ENCODE measurements at places on chromosomes 7 and 10.
A peak's percentile ranks its signal among the peaks of the same experiment; 100 is the strongest.

DNA sequence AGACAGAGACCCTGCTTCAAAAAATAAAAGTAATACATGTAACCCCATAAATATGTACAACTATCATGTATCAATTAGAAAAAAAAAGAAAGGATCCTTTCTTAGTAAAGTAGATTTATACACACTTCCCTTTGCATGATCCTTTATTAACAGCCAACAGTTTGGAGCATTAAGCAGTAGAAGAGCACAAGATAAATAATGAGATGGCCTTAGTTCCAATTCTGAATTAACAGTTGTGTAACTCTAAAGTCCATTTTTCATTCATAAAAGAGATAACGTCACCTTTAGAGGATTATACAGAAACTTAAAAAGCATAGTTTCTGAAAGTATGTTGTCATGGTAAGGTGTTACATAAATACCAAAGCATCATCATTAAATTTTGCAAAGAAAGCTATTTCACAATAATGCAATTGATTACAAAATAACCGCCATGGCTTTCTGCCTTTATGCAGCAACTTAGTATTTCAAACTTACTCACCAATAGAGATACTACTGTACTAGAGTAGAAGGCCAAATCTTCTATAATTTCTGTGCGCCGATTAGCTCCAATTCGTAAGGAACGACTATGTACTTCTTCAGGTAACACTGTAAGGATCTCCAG lies 40.3 kb downstream of the TNPO3 start:
- DNase-seq: no peak

GRCh38 chr10:48777110-48777509 lies 92.4 kb downstream of the WDFY4 start:
- no peak for DNase-seq

DNA sequence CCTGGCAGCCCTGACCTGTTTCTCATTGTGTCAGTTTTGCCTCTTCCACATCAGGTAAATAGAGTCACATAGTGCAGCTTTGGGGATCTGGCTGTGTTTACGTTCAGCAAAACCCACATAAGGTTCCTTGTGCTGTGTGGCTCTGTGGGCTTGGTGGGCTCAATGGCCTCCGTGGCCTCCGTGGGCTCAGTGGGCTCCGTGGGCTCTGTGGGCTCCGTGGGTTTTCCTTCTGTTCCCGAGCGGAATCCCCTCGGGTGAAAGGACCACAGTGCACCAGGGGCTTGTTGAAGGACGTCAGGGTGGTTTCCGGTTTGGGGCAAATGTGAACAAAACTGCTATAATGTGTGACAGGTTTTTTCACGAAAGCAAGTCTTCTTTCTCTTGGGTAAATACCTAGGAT lies 12.5 kb upstream of the DPYSL4 start:
- no peak for DNase-seq

- no peak for DNase-seq
These were observed 80.6 kb upstream of the RHEB start for GRCh38 chr7:151600331-151600730.

- DNase-seq: no peak
These were observed 187.0 kb downstream of the PPP1R17 start for GRCh38 chr7:31873816-31874597.

DNA sequence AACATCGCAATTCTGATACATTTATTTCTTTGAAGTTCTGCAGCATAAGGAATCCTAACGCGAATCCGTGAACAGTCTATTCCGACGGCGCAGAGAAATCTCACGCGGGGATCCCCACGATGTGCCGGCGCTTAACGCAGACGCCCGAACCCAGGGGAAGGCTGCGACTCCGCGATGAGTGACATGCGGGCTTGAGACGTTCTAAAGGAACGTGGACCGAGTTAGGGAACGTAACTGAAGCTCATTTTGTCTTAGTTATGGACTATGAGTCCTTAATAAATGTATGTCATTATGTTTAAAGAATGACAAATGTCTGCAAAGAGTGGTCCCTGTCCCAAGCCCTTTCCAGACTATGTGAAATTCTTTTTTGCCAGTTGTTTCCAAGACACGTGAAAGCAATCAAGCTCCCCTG lies 995 bp upstream of the PARD3 start:
- DNase-seq: no peak

GRCh38 chr10:29703271-29703670 lies 68.5 kb upstream of the SVIL start:
- peak; percentile 60 for DNase-seq

DNA sequence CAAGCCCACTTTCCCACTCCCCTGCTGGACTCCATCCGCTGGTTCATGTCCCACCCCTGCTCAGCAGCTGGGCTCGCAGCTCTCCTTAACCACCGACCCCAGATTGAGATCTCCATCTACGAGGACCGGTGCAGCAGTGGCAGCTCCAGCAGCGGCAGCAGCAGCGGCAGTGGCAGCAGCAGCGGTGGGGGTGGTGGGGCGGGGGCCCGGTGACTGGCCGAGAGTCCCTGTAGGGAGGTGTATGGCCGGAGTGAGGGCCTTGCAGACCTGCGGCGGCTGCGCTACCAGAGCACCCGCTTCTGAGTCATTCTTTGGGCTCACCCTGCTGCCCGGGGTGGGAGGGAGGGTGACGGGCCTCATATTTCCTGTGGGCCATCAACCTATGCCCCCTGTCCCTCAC lies 15.8 kb downstream of the GOLGA7B start:
- DNase-seq: no peak

DNA sequence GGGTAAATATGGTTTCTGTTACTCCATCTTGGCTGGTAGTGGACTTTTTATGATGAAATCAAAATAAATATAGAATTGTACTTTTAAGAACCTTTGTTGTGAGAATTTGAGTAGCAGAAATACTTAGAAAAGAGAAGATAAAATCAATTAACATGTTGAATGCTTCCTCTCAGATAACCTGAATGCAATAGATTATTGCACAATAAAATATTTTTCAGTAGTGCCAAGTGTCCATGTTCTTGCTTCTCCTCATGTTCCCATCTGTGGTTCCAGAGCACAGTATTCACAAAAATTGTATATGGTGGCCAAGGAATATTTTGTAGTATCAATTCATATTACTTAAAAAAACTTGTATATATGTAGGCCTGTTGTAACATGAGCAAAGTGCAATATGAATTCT lies 45.9 kb upstream of the IFRD1 start:
- DNase-seq: no peak

Measured in COR-L47 (cell line).